ENCODE measurements at places on chromosomes 7 and 10.
A peak's percentile ranks its signal among the peaks of the same experiment; 100 is the strongest.

DNA sequence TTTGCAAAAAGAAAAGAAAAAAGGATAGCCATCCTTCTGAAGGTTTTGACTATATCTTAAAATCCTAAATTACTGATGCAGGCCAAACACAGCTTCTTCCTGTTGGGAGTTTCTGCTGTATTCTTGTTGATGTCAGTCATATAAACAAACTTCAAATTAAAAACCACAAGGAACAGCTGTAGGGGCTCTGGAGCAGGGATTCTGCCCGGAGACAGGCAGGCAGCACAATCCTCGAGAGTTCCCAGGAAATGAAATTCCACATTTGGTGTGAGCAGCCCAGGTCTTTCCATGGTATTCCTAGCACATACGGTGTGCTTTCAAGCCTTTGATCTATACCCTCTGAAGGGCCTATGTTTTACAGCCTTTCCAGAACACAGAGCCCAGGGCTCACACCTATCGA, 43.2 kb downstream of the INSYN2A start:
- no peak for DNase-seq

DNA sequence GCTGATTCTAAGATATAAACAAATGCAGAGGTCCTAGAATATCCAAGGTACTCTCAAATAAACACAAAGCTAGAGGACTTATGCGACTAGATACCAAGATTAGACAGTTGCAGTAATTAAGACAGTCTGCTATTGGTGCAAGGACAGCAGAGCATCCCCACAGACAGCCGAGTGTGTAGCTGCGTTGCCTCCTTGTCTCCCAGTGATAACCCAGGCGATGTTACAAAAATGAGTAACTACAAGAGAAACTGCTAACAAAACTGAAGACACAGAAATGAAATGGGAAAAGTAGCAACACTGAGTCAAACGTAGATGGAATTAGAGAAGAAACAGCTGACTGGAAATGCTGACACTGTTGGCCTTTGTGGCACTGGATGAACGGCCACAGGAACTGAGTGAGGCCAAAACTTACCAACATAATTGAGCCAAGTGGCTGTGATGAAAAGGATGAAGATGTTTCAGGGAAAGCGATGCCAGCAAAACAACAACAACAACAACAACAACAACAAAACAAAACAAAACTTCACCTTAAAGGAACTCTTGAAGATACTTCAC, 54.3 kb downstream of the BAIAP2L1 start:
- no peak for DNase-seq

DNA sequence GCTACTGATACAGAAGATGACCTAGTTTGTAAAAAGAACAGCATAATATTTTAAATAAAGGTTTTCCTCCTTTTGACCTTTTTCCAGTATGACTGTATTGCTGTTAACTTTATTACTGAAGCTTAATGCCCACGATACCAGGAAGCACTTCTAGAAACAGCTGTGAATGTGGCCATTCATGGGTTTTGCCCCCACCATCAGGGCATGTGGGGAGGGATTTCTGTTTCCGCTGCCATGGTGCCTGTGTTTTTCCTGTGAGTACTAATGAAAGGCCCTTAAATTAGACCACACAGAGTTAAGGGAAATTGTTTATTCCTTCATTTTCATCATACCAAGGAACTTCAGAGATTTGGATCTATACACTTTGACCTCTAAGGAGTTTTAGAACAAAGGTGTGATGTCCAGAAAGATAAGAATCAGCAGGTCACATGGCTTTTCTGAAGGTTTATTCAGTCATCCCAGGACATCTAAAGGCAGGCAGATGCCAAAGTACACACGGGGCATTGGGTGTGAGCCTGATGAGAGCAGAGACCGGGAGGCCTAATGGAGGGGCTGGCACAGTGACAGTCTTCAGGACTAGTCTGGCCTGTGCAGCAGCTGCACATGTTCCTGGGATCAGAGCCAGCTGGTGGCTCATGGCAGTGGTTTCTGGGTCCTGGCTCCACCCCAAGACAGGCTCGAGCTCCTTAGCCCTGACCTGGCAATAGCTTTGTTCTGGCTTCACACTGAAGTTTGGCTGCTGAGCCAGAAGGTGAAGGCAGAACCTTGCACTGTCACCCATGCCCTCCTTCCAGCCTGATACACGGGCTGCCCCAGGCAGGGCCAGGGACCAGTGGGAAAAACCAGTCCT, 190.9 kb downstream of the REEP3 start:
- DNase-seq, result peak; percentile 23

- no peak for DNase-seq
These were observed 514.5 kb upstream of the TPK1 start for GRCh38 chr7:145350334-145350733.

DNA sequence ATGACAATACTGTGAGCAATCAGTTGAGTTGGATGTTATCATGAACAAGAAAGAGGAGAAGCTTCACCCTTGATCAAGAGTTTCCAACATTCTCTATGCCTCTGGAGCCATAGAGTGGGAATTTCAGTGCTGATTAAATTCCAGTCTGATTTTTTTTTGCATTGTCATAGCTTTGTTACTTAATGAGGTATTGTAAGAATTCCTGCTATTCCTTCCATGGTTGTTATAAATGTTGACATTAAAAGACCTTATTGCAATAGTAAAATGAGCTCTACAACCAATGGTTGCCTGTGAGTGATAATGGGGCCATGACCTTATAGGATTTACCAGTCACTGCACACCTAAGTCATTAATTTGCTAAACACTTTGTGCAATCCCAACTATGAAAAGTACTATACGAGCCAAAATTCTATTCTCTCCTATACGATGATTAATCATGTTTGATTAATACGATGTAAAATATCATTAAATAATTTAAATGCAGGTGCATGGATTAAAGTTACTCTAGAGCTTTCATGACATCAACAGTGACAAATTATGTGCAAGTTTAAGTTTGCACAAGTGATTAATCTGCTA, 353.2 kb upstream of the KLF6 start:
- no peak for DNase-seq

GRCh38 chr10:76645341-76645740, 992.3 kb downstream of the KCNMA1 start:
- DNase-seq, result no peak

DNA sequence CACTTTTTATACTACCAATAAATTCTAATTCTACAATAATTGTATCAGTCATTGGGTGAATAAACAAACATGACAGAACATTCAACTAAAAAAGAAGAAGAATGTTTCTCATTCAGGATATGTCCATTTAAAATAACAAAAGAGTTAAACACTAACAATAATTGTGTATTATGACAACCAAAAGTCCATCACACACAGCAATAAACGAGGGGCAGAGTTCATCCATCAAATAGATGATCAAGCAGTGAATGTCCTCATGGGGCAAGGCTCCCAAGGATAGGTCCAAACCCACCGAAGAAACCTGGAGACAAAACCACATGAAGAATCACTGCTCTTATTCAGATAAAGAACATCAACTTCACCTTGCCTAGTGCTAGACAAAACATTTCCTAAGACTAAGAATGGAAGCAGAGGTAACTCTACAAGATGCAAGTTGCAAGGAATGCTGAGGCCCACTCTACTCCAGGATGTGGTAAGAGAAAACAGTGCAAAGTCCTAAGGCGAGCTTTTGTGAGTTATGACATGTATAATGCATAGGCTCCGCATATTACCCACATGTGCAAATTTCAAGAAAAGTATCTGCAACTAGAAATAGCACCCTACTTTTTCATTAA, 115.1 kb downstream of the PARD3 start:
- no peak for DNase-seq

DNA sequence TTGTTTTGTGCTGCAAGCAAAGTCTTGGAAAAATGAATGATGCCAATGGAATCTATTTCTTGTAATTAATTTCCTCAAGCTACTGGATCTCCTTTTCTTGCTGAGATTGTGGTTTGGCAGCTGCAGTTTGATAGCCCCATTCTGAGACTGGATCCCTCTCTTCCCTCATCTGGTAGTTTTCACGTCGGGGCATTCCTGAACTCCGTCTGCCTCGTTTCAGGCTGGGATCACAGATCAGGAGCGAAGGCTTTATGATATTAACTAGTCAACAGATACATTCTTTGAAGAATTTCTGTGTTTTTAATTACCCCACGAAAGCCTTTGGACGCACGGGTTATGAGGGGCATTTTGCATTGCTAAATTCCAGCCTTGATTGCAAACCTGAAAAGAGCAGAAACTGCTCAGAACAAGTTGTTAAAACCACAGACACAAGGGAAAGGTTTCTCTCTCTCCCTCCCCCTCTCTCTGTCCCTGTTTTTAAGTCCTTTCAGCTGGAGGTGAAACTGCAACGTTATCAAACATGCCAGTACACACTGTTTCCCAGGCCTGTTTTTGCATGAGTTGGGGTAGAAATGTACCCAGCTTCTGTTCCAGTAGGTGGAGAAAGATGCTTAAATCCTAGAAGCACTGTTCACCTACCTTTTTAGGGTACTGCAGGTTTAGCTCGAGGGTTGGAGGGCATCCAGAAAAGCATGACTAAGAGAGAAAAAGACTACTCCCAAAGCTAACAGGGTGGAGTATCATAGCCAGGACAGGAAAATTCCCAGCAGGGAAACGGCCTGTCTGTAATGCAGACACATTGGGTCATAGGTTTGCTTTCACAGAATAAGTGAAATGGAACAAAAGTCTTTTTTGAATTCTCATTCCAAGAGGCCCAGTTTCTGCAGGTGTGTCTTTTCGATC, 124.3 kb downstream of the CUX1 start:
- no peak for DNase-seq

DNA sequence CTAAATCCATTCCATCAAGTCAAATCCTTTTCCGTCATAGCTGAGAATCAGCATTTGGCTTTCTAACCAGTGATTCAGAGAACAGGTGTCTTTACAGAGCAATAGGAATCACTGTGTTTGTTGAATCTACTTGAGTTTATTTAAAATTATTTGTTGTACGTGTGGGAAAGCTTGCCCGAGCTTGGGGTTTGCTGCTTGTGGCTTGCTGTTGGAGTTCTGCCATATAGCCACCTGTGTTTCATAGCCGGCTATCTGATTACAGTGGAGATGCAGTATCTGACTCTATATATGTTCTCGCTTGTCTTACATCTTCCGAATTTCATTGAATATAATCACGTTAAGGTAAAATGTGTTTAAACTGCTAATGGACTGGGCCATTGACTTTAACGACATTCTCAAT, 274.3 kb upstream of the MKI67 start:
- DNase-seq, result no peak

Measured in C1 segment of cervical spinal cord (tissue), 14 donors.